ENCODE measurements at places on chromosomes 2 and 18.

GRCh38 chr2:132518302-132518701, 101.7 kb downstream of the GPR39 start:
- H3K27me3 ChIP-seq = no peaks in the 10 kb centered on the region
- no peaks in the 10 kb centered on the region for H3K4me1 ChIP-seq
- no peaks in the 10 kb centered on the region for H3K36me3 ChIP-seq
- no peak for DNase-seq

- H3K36me3 ChIP-seq = no peaks in the 10 kb centered on the region
- DNase-seq = no peak
- no peaks in the 10 kb centered on the region for H3K4me1 ChIP-seq
- no peaks in the 10 kb centered on the region for H3K27me3 ChIP-seq
These were observed 409.9 kb upstream of the NRXN1 start for GRCh38 chr2:51441786-51442185.

- no peak overlapping the region for H3K4me3 ChIP-seq
- H3K36me3 ChIP-seq = no peaks in the 10 kb centered on the region
- DNase-seq = no peak
- H3K27ac ChIP-seq = no peak overlapping the region
- H3K4me1 ChIP-seq = no peaks in the 10 kb centered on the region
These were observed 59.2 kb downstream of the IL1R2 start for GRCh38 chr2:102050854-102051391.

- H3K27me3 ChIP-seq = no peaks in the 10 kb centered on the region
- H3K4me1 ChIP-seq = peaks cover 11% of the 10 kb centered on the region
- no peaks in the 10 kb centered on the region for H3K36me3 ChIP-seq
- DNase-seq = no peak
- no peak overlapping the region for H3K4me3 ChIP-seq
These were observed 36.6 kb downstream of the CYB5A start for GRCh38 chr18:74255131-74255616.

- no peak overlapping the region for H3K4me3 ChIP-seq
- DNase-seq = peak; percentile 67
- no peak overlapping the region for H3K27ac ChIP-seq
- no peaks in the 10 kb centered on the region for H3K36me3 ChIP-seq
- no peaks in the 10 kb centered on the region for H3K4me1 ChIP-seq
- no peaks in the 10 kb centered on the region for H3K27me3 ChIP-seq
These were observed 94.7 kb upstream of the ARHGAP15 start for GRCh38 chr2:143034292-143035074.

GRCh38 chr2:63840081-63840784, 1.5 kb upstream of the UGP2 start:
- H3K27ac ChIP-seq = peak overlapping the region; percentile 94
- peaks cover 18% of the 10 kb centered on the region for H3K4me1 ChIP-seq
- peak overlapping the region; percentile 84 for H3K4me3 ChIP-seq
- no peak for DNase-seq
- H3K27me3 ChIP-seq = no peaks in the 10 kb centered on the region
- H3K36me3 ChIP-seq = no peaks in the 10 kb centered on the region

- H3K27ac ChIP-seq = no peak overlapping the region
- H3K36me3 ChIP-seq = no peaks in the 10 kb centered on the region
- no peak overlapping the region for H3K4me3 ChIP-seq
- DNase-seq = no peak
- H3K27me3 ChIP-seq = no peaks in the 10 kb centered on the region
These were observed 139.2 kb upstream of the XPO1 start for GRCh38 chr2:61677306-61677705.

GRCh38 chr2:239470151-239470900, 69.5 kb upstream of the HDAC4 start:
- no peak for DNase-seq
- H3K27me3 ChIP-seq = peaks cover 15% of the 10 kb centered on the region
- peaks cover 1% of the 10 kb centered on the region for H3K4me1 ChIP-seq
- no peaks in the 10 kb centered on the region for H3K36me3 ChIP-seq
- H3K27ac ChIP-seq = no peak overlapping the region

- no peak overlapping the region for H3K27ac ChIP-seq
- no peaks in the 10 kb centered on the region for H3K36me3 ChIP-seq
- no peak overlapping the region for H3K4me3 ChIP-seq
- no peaks in the 10 kb centered on the region for H3K27me3 ChIP-seq
These were observed 39.1 kb upstream of the FAM136A start for GRCh38 chr2:70340761-70341476.
